ENCODE measurements at places on chromosomes 1 and 21.

GRCh38 chr1:53392460-53392859 is 64.6 kb upstream of the LRP8 start:
- no peak for DNase-seq

DNA sequence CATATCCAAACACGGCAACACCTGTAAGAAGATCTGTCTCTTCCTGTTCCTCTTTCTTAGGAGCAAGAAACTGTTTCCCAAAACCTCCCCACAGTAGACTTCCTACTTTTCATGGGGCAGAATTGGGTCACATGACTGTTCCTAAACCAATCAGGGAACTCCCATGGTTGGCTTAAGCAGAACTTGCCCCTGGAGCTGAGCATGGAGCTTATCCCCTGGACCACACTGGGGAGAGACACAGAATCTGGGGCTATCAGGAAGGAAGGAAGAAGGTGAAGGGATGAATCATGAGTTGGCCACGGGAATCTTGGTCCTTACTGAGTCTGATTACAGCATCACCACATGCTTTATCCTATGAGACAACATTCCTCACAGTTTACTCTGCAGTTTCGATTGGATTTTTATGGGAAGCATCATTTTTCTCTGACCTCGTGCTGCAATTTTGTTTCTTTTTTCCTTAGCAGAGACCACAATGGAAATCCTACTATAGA is 81.8 kb downstream of the CDC7 start:
- DNase-seq = no peak

DNA sequence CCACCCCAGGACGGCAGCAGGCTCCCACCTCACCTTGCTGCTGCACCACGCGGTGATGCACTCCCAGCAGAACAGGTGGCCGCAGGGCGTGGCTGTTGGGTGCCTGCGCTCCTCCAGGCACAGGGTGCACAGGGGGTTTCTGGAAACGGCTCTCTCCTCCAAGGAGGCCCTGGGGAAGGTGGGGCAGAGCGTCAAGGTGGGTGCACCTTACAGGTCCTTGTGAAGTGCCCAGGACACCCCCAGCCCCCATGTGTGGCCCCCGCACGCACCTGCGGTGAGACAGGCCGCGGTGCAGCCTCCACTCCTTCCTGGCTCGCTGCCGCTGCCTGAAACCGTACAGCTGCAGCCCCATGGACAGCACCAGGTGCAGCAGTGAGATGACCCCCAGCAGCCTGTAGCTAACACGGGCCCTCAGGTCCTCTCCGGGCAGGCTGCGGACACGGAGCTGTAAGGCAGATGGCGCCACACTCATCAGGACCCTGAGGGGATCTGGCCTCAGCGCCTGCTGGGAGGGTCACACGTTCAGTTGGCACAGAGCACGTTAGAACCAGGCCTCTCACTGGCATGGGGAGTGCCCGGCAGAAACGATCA is 5.8 kb downstream of the PEX10 start:
- DNase-seq = no peak

DNA sequence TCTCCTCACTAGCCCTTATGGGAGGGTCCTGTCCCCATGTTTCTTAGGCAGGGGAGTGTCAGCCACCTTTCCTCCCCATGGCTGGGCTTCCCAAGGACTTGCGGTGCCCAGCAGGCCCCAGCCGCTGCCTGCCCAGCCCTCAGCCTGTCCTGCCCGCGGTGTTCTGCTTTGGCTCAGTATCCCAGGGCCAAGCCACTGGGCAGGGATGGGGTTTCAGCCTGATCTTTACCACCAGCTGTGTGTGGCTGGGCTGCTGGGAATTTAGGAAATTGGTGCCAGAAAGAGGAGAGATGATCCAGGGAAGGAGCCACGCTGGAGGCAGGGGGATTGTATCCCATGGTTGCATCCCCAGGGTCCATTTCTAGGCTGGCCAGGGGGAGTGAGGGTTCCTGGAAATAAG is 6.9 kb upstream of the IGFN1 start:
- no peak for DNase-seq

- DNase-seq = no peak
Measured at GRCh38 chr1:175646439-175647209, 96.8 kb downstream of the TNR start.

DNA sequence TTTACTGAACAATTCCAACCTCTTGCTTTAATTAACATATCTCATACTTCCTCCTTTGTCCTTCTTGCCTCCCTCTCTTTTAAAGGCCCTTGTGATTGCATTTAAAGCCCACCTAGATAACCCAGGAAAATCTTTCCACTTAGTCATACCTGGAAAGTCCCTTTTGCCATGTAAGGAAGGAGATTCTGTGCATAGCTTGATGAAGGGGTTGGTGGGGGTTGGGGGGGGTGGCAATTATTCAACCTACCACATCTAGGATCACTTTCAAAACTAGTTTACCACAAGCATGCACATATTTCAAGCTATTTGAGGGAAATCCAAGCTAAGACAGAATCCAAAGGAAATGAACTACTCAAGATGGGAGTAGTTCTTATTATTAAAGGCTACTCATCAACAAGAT is 249.1 kb upstream of the PTBP2 start:
- no peak for DNase-seq

DNA sequence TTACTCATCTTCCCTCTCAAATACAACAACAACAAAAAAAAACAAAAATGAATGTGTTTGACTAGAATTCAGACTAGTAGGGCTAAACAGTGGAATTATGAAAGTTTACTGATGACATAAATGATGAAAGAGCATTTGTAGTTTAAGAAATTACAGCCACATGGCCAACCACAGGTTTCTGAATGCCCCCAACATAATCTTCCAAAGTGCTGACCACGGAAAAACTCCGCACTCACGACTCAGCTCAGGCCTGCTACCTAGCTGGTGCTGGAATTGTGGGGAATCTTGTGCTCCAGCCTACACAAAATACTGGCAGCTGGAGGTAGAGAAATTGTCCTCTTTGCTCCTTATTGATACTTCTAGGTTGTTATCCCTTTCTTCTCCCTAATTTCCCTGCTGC is 23.6 kb upstream of the TBX15 start:
- DNase-seq = no peak
